ENCODE measurements at places on chromosomes 13 and 19.

- no peak for DNase-seq
Measured at GRCh38 chr19:30049846-30050667, 108.0 kb downstream of the URI1 start.

GRCh38 chr19:17156296-17156946, 58.7 kb upstream of the USE1 start:
- no peak for DNase-seq

GRCh38 chr19:29714371-29714952, 599 bp downstream of the C19orf12 start:
- DNase-seq: peak; percentile 46

- DNase-seq: no peak
Measured at GRCh38 chr13:62131604-62132003, 716.0 kb upstream of the PCDH20 start.

GRCh38 chr13:60329221-60329923, 67.6 kb upstream of the TDRD3 start:
- DNase-seq: peak; percentile 63

DNA sequence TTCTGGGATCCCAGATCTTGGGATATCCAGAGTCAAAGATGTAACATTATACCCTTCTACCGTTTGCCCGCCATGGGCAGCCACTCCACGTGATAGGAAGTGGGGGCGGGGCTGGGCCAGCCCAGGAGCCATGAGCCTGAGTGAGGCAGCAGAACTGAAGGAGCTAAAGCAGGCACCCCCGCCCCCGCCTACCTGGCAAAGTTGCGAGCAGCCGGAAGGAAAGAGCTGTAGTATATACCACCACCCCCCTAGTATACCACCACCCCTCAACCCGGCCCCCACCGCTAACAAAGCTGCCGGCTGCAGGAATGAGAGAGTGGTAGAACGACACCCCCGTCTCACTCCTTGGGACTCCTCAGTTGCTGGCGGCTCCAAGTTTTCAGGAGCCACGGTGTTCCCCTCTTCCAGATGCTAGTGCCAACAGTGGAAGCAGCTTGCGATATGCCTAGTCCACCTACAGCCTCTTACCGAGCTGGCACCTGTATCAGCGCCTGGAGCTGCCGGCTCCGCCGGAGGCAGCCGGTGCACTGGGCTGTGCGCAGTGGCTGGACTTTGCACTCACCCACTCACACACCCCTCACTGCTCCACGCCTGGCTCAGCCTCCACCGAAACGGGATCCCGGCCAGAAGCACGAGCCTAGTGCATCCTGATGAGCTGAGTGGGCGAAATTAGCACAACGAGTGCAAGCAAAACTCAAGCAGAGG, 230.7 kb upstream of the PRR20A start:
- no peak for DNase-seq

- DNase-seq: no peak
Measured at GRCh38 chr19:12411893-12412292, 10.8 kb upstream of the ZNF799 start.

- no peak for DNase-seq
Measured at GRCh38 chr13:75440100-75440499, 41.9 kb downstream of the TBC1D4 start.
